ENCODE measurements at places on chromosomes 6 and 20. TPM values are rescaled to one million over a fixed set of nuclear protein-coding genes. Genes with fewer than 3 reads are reported as not detected.

GRCh38 chr6:33704215-33705066 lies 7.1 kb downstream of the UQCC2 start:
- peak; percentile 76 for DNase-seq

- DNase-seq = no peak
These were observed 48.3 kb upstream of the KIF16B start for GRCh38 chr20:16621435-16622141.

DNA sequence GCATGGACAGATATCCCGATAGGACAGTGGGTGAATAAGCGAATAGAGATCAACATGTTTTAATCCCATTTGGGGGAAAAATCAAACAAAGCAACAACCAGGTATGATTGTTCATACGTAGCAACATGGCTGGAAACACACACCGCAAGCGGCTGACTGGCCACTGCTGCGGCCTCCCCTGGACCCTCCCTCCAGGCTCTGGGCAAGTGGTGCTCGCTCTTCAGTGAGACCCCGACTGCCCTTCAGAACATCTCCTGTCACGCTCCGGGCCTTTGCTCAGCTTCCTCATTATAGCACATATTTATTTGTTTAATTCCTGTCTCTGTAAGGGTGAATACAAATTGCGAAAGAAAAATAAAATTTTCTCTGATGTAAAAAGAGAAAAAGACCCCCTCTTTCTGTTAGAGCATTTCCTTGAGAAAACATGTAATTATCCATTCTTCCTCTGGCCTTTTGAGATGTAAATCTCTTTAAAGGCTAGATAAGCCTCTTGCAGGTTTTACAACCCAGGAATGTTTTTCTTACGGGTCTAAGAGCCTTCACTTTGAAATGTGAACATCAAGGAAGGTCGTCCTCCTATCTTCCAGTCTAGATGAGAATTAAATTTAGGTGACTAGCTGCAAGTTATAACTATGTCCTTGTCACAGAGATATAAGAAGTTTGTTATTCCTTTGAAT lies 11.0 kb upstream of the FAM210B start:
- no peak for DNase-seq

GRCh38 chr20:58233881-58234528 lies 5.6 kb upstream of the ANKRD60 start:
- DNase-seq = peak; percentile 44

DNA sequence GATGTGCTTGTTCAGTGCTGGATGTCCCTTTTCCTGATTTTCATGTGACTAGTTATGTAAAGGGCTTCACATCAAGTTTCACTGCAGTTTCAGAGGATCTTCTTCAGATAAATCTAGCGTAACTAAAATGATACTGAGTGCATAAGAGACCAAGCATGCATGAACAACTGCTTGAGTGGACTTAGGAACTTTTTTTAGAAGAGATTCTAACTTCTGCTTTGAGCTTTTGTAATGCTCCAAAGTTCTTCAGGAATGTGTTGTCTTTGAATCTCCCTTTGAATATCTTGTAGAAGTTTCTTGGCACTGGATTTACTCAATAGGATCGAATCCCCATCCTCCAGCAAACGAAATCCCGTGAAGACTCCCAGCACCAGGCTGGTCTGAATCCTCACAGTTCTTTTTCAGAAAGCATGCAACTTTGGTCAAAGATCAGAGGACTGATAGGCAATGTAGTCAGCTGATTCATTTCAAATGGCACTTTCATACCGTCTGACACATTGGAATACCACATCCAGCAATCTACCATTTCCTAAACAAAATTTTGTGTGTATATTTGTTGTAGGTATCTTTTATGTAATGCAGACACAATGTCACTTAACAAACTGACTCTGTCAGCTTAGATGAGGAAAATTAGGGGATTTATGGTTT lies 33.2 kb downstream of the ENPP1 start:
- DNase-seq = no peak

DNA sequence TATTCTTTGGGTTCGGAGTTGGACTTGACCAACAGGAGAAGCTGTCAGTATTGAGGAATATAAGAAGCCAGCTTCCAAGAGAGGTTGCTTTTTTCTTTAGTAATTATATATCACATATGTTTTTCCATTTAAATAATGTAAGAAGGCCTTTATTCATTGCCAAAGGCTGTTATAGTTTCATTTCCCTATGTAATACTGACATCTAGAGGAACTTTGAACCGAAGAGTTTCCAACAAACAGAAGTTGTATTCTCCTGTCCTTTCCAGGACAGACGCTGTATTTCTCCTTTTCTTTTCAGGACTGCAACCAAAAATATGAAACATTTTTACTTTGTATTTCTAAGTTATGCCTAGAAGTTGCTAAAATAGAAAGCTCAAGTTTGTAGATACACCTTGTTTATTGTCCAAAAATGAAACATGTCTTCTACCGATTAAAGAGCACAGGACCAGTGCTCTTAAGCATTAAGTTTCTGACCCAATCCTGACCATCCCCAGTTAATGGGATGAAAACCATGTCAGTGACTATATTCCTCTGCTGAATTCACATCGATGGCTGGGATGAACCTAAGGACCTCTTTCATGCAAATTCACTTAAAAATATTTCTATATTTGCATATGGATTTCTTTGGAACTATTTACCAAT lies 55.1 kb downstream of the MYLK4 start:
- peak; percentile 54 for DNase-seq

Gene EGFL8
- total RNA-seq = 4.5 TPM

DNA sequence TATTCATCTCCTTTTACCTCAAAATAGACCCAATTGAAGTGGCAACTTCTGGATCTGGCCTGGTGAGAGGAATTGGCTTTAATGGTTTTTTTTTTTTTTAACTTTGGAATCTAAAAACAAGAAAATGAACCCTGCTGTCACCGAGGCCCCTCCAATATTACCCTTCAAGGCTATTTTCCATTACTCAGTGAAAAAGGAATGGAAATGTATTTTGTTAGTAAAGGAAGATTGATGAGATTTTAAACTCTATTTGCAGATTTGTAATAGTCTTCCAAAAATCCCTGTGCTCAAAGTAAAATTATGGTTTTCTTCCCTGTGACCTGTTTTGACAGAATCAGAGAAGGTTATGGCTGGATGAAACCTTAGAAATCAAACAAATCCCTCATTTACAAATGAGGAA lies 102.9 kb downstream of the TMEM170B start:
- no peak for DNase-seq

Gene SLC17A9
- total RNA-seq = 127 TPM

GRCh38 chr20:51542033-51542570 lies 417 bp downstream of the NFATC2 start:
- no peak for DNase-seq

- DNase-seq = no peak
These were observed 13.8 kb upstream of the BMP7 start for GRCh38 chr20:57280221-57280620.

Gene TMC2
- total RNA-seq = not detected

Data from HT-29 (cell line).